ENCODE measurements at places on chromosomes 6 and 20.

DNA sequence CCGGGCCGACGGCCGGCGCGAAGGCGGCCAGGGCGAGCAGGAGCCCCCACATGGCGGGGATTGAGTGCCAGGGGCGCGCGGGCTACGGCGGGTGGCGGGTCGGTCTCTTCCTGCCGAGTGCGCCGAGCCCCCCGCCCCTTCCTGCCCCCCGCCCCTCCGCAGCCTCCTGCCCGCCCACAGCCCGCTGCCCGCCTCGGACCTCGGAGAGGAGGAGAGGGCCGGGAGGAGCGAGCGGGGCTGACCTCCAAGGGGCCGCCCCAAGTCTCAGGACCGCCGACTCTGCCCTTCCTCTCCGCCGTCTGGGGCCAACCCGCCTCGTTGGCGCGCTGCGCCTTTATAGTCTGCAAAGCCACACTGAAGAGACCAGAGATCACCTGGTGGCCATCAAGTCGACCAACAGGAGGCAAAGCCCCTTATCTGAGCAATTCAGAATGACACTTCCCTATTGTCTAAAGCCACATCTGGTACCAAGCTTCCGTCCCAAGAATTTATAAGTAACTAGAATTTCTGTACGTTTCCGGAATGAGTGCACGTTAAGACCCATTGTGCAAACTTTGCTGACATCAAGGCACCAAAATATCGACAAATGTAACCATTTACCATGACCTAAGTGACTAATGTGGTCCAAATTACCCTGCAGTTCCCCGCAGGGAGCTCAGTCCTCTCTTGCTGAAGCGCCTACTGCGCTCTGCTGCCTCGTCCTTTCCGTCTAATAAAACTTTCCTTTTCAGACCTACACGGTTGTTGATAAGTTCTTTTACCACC lies at the start of gene CPXM1:
TSS of gene CPXM1 (minus strand) at position 107 of the 765 bp plus-strand sequence. CDS start at position 52, 55 bp downstream.
- peak; percentile 83 for DNase-seq

DNA sequence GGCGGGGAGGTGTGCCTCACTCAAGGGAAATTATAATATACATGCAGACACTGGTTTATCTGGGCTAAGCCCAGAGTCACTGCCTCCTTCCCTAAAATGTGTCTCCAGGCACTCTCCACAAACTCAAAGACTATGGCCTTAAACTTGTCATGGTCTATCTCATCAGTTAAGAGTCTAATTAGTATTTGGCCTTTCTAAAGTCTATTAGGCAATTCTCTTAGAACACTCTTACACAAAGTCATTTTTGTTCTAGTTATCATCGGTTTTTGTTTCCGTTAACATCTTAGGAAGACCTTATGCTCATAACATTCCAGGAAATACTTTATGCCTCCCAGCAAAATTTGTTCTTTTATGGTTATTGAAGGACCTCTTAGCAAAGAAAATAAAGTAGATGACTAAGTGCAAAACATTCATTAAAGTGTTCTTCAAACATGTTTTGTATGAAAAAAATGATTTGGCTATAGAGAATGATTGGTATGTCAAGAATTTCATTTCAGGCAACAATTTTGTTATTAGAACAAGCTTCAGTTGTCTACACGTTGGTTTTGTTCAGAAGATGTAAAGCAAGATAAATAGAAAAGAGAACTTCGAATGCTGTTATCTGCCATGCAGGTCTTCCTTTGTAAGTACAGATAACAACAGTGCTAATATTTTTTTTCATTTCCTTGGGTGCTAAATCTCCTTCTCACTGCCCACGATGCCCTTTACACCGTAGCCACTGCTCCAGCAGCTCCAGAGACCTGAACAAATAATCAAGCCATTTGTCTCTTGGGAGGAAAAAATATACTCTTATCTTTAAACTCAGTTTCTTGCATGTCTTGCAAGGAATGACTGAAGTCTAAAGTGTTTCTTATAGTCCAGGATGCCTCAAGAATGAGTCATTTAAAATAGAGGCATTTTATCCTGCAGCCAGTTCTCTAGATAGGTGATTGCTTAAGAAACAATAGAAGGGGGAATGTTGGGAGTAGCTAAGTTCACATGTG lies 170.4 kb downstream of the HTR1B start:
- DNase-seq = no peak

DNA sequence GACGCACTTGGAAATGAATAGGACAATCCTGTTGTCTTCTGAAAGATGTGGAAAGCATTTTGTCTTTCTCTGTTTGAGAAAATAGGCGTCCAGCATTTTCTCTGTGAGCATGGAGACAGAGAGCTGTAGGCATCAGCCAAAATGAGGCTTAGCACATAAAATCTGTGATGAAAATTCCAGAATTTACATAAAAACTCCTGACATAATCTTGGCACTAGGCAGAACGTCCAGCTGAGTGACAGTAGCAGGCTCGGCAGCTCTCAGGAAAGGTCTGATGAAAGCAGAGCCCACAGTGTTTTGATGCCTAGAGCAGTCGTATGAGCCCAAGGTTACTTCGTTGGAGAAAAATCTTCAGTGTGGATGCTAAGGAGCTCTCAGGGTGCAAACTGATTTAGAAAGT lies 543.3 kb upstream of the MAP3K7 start:
- DNase-seq = no peak

DNA sequence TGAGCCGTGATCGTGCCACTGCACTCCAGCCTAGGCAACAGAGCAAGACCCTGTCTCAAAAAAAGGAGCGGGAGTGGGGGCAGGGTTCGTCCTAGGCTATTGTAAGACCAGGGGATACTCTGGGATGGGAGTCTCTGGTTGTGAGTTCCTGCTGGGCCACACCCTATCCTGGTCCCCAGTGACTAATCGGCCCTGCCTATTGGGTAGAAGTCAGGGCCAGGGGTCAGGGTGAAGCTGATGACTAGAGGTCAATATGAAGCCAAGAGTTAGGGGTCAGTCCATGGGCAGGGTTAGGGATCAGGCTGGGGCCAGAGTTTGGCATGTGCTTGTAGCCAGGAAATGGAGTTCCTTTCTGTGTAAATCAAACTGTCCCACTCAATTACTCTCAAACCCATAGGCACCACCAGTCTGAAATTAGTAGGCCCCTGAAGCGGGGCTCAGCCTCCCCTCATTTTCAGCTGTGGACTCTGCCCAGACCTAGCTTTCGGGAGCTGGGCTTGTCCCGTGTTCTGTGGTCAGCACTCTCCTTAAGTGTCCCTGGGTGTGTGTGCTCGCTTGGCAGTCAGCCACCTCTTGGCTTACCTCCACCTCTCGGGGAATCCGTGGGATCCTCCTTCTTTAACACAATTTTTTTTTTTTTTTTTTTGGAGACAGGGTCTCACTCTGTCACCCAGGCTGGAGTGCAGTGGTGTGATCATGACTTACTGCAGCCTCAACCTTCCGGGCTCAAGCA lies 1.8 kb downstream of the HSPA12B start:
- DNase-seq = no peak

- peak; percentile 62 for DNase-seq
Observed at GRCh38 chr20:2651772-2652723, at the start of gene NOP56. TSS of gene NOP56 (plus strand) at chr20:2652632. CDS start at chr20:2652661, 29 bp downstream.

GRCh38 chr20:6769903-6770785 lies 2.7 kb downstream of the BMP2 start:
- peak; percentile 73 for DNase-seq

- DNase-seq = no peak
Observed at GRCh38 chr6:37492991-37493660, 6.6 kb downstream of the CCDC167 start.

DNA sequence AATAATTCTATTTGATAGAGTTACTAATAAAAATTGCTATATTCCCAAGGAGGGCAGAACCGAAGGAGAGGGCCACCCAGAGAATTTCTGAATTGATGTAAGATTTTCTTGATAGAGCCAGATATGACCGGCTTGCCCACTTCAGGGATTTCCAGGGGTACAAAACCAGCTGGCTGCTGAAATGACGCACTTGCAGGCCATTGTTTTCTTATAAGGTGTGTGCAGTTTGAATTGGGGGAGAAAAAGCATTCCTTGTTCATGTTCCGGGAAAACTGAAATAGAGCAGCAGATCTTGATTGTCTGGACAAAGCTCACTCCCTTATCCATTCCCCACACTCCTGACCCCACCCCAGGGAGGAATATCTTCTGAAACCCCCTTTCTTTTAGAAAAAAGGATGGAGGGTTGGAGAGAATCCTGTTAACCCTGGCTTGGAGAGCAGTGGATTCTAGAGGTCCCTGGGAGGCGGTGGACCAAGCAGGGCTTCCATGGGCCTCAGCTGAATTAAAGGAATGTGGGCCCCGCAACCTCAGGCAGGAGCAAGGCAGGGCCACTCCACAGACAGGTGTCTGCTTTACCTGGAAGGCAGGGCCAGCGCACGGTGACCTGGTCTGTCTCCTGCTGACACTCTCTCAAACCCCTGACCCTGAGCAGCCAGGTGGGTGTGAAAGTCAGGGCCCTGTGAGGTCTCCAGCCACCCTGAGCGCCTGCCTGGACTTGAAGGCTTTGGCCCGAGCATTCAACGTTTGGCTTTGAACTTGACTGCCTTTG lies 96.4 kb downstream of the TMEM170B start:
- DNase-seq = no peak

DNA sequence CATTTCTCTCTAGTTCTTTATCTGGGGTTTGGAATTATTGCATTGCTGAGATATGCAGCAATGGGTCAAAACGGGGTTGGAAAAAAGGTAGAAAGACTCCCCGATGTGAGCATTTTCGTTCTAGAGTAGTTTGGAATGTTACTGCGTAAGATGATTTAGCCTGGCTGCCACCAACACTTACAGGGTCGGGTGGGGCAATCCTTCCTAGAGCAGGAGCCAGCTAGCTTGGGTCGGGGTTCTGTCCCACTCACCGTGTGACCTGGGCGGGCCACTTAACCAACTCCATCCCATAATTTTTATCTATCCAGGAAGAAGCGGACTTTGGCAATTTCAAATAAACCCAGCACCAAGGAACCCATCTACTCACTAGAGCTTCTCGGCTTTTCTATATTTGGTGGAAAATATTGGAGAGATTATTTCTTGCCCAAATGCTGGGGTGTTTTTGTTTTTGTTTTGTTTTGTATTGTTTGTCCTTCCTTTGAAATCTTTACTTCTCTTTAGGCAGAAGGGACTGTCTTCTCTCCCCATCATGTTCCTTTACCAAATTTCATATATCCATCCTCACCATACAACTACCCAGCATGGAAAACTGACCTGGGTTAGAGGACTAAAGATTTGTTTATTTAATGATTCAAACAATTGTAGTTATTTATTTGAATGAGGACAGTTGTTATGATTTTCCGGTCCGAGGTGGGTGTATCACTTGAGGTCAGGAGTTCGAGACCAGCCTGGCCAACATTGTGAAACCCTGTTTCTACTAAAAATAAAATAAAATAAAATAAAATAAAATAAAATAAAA lies 72.4 kb downstream of the GPX5 start:
- DNase-seq = no peak

- no peak for DNase-seq
Observed at GRCh38 chr6:151699719-151700118, 107.8 kb upstream of the ESR1 start.

DNA sequence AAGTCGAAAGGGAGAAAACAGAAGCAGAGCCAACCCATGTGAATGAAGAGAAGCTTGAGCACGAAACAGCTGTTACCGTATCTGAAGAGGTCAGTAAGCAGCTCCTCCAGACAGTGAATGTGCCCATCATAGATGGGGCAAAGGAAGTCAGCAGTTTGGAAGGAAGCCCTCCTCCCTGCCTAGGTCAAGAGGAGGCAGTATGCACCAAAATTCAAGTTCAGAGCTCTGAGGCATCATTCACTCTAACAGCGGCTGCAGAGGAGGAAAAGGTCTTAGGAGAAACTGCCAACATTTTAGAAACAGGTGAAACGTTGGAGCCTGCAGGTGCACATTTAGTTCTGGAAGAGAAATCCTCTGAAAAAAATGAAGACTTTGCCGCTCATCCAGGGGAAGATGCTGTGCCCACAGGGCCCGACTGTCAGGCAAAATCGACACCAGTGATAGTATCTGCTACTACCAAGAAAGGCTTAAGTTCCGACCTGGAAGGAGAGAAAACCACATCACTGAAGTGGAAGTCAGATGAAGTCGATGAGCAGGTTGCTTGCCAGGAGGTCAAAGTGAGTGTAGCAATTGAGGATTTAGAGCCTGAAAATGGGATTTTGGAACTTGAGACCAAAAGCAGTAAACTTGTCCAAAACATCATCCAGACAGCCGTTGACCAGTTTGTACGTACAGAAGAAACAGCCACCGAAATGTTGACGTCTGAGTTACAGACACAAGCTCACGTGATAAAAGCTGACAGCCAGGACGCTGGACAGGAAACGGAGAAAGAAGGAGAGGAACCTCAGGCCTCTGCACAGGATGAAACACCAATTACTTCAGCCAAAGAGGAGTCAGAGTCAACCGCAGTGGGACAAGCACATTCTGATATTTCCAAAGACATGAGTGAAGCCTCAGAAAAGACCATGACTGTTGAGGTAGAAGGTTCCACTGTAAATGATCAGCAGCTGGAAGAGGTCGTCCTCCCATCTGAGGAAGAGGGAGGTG lies 38.7 kb downstream of the ZBTB2 start:
- DNase-seq = no peak

DNA sequence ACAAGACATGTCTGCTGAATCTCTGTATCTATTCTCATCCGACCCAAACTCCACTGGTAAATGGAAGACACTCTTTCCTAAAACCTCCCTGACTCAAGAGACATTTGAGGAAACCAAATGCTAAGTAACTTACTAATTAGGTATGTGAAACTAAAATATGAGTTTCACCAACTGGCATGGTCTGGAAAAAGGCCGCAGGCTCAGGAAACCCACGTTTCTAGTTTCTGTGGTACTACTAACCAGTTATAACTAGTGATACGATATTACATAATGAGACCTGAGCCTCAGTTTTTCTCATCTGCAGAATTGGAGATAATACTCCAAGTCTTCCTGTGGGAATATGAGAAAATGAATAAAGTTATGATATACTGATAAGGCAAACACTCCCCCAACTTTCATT lies 39.9 kb downstream of the ZNF391 start:
- no peak for DNase-seq

- no peak for DNase-seq
Observed at GRCh38 chr6:63537201-63537958, 34.9 kb upstream of the LOC128125822 start.

- DNase-seq = no peak
Observed at GRCh38 chr20:62887152-62887859, 25.7 kb upstream of the TCFL5 start.

DNA sequence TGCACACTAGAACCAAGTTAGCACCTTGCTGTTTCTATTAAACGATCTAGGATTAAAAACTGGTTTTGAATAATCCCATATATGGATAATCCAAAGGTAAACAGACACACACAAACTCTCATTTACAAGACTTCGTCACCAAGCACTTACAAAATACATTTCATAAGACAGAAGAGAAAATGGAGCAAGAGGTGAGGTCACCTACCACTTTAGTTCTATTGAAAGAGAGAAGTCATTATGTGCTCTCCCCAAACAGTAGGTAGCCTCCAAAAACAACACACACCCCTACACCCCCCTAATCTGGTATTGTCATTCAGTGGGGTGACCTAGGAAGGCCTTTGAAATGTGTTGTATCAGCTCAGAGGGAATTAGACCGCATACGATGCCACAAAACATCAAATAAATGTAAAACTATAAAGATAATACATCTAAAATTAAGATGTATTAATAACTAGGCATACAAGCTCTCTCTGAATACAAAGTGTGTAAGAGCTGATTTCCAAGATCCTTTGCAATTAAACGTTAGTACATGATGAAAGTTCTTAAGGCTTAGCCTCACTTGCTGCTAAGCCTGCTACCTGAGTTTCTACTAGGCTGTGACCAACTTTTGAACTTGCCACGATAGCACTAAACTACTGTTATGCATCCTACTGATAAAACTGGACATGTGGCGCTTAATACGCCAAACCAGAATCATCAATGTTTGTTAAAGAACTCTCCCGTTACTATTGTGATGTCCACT lies 1.6 kb downstream of the SRPK1 start:
- DNase-seq = no peak

GRCh38 chr6:111832833-111833418 lies 40.3 kb downstream of the FYN start:
- no peak for DNase-seq

GRCh38 chr6:40630051-40630450 lies 42.9 kb upstream of the LRFN2 start:
- DNase-seq = no peak

Measured in H1 (cell line).